ENCODE measurements at places on chromosomes 11 and 22.

DNA sequence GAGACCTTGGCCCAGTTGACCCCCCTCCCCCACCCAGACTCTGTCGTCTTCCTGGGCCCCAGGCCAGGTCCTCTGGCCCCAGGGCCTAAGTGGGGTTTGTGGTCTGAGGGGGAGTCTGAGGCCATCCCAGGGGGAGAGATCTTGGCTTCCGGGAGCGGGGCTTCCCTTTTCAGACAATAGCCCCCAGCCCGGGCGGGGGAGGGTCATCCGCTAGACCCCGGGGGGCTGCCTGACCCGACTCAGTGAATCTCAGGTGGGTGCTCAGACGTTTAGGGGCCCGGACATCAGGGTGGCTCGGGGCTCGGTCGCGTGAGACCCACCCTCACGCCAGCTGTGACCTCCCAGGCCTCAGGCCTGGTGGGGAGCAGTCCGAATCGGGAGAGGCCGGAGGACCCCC is 609 bp downstream of the MAPK11 start:
- DNase-seq = no peak

DNA sequence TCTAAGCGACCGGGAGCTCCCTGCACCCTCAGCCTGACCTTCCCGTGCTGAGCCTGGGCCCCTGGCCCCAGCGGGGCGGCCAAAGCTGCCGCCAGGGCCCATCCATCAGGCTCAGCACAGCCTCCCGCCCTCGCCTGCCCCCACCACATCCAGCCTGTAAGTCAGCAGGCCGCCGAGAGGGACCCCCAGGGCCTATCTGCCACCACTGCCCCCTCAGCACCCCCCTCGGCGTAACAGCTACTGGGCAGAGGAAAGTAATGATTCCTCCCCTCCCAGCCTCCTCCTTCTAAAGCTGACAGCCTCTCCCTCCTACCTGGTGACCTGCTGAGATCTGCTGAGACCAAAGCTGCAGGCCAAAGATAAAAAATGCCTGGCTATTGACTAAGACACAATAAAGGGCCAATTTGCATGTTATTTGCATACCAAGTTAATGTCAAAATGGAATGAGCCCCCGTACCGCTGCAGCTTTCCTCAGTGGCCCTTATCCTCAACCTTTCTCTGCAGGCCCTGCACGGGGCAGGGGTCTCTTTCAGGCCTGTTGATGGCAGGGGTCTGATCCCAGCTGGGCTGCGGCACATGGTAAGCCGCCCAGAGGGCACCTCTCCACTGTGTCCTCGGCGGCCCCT is 51.6 kb downstream of the RPUSD4 start:
- DNase-seq = no peak

DNA sequence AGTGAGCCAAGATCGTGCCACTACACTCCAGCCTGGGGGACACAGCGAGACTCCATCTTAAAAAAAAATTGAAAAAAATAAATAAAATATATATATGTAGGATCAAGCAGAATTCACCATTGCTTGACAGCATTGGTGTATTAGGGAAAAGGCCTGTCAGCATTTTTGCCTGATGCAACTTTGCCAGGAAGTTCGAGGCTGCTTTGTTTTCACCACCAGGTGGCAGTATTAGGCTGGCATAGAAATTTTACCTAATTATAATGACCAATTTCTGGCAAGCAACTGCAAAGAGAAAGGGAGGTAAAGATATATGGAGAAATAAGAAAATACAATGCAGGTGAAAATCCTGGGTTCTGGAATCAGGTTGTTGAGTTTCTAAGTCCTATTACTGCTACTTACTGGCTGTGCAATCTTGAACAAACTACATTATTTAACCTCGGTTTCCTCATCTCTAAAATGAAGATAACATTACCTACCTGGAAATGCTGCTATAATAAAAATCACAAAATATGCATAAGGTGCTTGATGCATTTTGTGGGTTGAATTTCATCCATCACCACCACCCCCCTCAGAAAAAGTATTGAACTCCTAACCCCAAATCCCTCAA is 24.7 kb downstream of the LAYN start:
- peak; percentile 64 for DNase-seq

- no peak for DNase-seq
Measured at GRCh38 chr11:1773131-1773993, 9.6 kb upstream of the CTSD start.

DNA sequence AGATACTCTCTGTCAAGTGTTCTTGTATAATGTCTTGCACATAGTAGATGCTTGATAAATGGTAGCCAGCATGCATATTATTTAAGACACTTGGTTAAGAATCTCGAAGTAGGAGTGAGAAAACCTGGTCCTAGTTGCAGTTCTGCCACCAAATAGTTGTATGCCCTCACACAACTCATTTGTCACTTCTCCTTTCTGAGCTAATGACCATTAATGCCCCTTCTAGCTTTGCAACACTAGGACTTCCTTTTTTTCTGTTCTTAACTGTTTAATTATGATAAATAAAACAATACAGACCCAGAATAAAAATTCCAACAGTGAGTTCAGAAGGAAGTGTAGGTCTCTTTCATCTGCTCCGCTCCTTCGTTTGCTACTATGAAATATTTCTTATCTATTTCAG is 453.6 kb downstream of the TMEM135 start:
- no peak for DNase-seq

DNA sequence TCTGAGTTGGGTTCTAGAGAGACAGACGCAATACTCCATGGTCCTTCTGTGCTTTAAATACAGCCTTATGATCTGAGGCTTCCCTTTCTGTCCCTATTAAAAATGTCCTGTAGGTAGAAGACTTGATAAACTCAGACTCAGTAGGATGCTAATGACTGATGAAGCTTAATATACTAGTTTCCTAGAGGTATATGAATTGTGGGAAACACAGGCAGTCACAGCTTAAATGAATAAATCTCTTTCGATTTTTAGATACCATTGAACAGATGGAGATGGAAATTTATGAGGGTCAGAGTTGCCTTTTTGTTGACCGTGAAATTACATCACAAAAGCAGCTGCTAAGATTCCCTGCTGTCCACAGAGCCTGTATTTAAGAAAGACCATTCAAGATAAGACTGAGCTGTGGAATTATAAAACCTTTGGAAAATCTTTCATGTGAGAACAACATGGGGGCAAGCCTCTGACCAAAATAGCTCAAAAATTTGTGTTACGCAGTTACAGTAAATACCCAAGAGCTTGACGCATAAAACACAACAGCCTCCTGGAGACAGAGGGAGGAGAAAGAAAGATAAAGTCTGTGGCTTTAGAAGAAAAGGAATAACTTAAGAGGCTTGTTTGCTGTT is 172.3 kb downstream of the AASDHPPT start:
- DNase-seq = no peak

- no peak for DNase-seq
Measured at GRCh38 chr11:3833449-3833848, 7.3 kb downstream of the RHOG start.

GRCh38 chr11:121300972-121301699 is 8.6 kb downstream of the SC5D start:
- no peak for DNase-seq

- no peak for DNase-seq
Measured at GRCh38 chr22:48226026-48227013, 1463.9 kb downstream of the TBC1D22A start.

DNA sequence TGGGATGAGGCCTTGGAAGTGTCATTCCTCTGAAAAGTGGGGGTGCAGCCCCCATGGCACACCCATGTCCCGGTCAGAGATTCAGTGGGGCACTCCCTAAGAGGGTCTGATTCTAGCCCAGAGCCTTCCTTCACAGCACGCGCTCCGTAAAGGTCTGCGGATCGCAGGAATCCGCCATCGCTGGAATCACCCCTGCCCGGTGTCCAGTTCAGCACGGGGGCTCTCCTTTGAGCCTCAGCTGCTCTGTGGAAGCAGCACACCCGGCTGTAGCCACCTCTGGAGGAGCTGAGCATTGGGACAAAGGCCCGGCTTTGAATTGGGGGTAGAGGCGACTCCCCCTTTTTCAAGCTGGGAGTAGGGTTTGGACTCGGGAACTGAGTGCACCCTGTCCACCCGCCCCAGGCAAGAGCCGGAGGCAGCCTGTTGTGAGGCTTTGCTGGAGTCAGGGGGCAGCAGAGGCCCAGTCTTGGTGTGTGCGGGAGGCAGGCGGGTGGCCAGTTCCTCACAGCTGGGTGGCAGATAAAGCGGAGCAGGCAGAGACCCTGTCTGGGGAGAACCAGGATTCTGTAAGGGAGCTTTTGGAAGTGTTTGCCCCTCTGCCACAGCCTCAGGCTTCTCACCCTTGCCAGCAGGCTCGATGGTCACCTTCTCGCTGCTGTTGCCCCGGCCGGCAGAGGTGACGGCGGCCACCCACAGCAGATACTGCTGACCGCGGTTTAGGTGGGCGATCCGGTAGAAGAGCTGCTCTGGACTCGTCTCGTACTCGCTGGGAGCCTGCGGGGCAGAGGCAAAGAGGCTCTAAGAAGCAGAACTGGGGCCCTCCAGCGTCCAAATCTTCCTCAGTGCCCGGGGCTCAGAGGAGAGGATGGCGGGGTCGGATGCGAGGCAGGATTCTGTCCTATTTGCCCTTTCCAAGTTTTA is 115.9 kb downstream of the CEP164 start:
- peak; percentile 88 for DNase-seq

DNA sequence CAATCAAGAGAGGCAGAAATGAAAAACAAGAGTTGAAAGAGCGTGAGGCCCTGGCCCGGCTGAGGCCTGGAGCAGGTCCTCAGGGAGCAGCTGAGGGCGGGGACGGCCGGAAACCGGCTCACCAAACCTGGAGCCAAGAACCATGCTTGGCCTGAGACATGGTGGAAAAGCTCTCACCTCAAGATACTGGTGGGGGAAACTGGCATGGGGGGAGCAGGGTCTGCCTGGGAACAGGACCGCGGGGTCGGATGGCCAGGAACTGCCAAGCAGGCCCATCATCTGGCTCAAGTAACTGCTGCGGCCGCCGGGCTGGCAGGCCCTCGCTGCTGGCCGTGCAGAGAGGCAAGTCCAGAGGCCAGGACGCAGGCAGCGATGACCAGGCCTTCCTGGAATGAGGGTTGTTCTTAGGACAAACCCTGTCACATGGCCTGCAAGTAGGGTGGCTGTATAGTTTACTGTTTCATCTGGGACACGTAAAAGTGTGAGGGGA is 18.9 kb upstream of the WNT11 start:
- DNase-seq = peak; percentile 85

DNA sequence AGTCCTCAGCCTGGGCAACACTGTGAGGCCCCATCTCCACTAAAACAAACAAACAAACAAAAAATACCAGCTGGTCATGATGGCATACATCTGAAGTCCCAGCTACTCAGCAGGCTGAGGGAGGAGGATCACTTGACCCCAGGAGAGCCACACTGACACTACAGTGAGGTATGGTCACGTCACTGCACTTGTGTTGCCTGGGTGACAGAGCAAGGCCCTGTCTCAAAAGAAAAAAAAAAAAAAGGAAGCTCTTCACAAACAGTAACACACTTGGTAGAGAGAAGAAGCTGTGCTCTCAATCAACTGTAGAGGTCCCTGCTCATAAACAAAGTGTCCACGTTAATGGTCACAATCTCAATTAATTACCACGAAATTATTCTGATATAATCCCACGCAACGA is 401.6 kb upstream of the CCDC90B start:
- DNase-seq = no peak

DNA sequence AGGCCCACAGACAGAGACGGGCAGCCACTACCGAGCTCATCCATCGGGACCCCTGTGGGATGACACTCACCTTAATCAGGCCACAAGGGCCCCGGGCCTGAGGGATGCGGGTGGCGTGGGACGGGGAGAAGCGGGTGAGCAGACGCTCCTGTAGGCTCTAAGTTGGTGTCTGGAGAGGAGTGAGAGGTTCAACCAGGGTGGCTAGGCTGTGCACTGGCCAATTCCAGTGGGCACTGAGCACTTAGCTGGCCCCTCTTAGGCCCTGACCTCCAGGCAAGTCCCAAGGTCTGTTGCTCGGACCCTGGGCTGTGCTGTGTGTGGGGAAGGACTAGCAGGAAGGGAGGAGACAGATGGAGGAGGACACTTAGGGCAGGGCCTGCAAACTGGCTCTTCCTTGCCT is 139.3 kb downstream of the ST3GAL4 start:
- no peak for DNase-seq

DNA sequence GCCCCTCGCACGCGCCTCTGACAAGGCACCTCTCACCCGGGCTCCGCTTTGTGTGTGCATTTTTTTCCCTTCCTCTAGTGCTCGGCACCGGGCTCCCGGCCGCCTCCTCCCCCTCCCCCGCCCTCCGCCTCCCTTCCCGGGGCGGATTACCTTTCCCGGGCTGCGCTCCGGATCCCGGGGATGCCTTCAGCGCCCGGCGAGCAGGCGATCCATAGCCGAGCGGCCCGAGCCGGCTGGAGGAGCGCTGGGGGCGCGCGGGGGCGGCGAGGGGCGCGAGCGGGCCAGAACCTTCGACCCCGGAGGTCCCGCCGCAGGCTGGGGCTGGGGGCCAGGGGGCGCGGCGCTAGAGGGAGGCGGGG is 282 bp downstream of the MPPED2 start:
- DNase-seq = peak; percentile 66

- DNase-seq = no peak
Measured at GRCh38 chr11:119856681-119857485, 127.9 kb upstream of the NECTIN1 start.

DNA sequence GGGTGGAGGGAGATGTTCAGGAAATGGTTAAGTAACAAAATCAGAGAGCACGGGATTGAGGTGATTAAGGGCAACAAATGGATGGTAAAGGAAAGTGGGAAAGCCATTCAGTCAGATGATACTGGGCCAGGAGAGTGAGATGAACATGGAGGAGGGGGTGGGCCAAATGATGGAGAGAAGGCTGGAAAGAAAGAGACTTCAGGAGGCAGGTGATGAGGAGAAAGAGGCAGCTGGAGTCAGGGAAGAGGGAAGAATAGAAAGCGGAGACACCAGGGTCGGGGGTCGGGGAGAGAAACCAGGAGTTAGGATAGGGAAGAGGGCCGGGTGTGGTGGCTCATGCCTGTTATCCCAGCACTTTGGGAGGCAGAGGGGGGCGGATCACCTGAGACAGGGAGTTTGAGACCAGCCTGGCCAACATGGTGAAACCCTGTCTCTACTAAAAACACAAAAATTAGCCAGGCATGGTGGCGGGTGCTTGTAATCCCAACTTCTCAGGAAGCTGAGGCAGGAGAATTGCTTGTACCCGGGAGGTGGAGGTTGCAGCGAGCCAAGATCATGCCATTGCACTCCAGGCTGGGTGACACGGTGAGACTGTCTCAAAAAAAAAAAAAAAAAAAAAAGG is 4.7 kb upstream of the KDM2A start:
- no peak for DNase-seq

DNA sequence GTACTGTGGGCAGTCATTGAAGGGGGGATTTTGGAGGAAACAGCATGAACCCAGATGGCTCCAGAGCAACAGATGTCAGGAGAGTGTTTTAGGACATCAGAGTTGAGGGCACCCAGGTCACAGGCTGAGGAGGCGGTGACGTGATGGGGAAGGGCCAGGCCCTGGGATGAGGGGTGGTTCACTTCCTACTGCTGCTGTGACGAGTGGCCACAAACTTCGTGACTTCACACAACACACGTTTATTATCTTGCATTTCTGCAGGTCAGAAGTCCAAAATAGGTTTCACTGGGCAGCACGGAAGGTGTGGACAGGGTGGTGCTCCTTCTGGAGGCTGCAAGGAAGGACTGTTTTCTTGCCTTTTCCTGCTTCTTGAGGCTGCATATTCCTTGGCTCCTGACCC is 77.7 kb upstream of the RAB1B start:
- no peak for DNase-seq

GRCh38 chr22:19876941-19877625 is 22.4 kb upstream of the GNB1L start:
- DNase-seq = peak; percentile 51

Measured in right cardiac atrium (tissue), 5 donors.